ENCODE measurements at places on chromosomes 5 and 9.

DNA sequence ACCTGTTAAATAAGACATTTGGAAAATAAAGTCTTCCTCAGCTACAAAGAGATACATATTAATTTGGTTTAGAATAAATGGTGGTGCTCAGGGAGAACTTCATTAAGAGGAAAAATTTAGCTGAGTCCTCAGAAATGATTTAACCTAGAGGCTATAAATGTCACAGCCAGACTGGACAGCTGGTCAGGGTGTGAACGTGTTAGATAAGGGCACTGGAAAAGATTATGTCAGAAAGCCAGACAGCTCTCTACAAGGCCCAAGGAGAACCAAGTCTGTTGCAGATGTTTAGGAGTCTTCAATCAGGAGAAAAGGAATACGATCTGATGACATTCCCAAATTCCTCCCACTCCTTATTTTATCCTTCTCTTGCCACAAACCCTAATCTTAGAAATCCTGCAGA lies 265.2 kb downstream of the MAT2B start:
- no peak for DNase-seq

DNA sequence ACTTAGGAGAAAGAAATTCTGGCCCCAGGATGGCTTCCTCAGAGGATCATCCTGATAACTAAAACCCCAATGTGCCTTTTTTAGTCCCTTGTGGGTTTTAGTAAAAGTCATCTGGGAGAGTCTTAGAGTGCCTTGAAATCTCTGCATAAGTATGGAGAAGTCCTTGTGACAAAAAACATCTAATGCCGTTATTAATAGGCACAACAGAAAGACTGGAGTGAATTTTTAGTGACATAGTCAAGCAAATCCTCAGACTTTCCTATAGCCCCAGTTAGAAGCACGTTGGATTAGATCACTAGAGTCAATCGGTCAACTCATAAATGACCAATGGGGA lies 108.2 kb upstream of the MPDZ start:
- DNase-seq, result no peak

DNA sequence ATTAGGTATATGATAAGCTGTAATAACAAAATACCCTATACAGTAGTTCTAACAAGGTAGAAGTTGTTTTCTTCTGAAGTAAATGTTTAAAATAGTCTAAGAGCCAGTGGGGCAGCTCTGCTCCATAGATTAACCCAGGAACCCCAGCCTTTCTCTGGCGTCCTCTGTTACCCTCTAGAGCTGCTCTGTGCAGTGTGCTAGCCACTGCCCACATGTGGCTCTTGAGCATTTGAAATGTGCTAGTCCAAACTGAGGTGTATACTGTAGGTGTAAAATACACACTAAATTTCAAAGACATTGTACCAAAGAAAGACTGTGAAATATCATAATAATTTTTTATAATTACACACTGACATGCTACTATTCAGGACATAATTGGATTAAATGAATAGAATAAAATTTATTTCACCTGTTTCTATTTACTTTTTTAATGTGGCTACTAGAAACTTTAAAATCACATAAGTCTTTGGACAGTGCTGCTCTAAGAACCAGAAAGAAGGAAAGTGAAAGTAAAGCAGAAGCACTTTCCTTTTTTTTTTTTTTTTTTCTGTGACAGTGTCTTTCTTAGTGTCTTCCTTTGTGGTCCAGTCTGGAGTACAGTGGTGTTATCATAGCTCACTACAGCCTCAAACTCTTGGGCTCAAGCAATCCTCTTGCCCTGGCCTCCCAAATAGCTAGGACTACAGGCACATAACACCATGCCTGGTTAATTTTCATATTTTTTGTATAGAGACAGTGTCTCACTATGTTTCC lies 39.3 kb downstream of the RAI14 start:
- DNase-seq, result no peak

- no peak for DNase-seq
These were observed 137.8 kb downstream of the MEF2C start for GRCh38 chr5:88745093-88745696.

DNA sequence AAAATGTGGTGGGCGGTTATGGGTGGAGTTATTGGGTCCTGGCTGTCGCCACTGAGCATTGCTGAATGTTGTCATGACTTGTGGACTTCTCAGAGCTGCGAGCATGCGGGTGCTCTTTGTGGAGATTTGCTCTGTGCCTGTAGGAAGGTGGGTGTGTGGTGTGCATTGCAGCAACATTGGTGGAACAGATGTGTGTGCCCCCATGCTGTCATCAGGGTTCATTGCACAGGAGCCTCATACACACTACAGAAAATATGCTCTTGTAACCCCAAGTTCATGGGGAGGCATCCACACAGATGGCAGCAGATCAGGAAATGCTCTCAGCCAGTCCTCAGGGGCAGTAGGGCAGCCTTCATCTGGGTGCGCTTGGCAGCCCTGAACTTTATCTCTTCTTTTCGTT lies 55.9 kb upstream of the PHF2 start:
- no peak for DNase-seq

- DNase-seq, result no peak
These were observed 2.9 kb downstream of the RPS23 start for GRCh38 chr5:82275216-82275664.

DNA sequence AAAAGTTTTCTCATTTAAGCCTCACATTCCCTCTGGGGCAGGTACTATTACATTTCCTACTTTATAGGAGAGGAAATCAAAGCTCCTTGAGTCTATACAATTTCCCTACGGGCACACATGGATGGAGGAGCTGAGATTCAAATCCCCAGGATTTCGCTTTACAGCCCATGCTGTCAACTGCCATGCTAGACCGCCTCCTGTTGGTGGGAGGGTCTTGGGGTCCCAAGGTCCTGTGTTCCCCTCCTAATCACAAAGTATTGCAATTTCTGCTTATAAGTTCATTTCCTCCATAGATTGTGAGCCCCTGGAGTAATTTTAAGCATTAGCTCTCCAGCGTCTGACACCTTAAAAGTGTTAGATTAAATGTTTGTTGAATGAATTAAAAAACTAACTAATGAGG lies 95.9 kb upstream of the SMARCA2 start:
- no peak for DNase-seq
